Kasumi-1 (cell line): ENCODE measurements at places on chromosomes 3 and 15.

DNA sequence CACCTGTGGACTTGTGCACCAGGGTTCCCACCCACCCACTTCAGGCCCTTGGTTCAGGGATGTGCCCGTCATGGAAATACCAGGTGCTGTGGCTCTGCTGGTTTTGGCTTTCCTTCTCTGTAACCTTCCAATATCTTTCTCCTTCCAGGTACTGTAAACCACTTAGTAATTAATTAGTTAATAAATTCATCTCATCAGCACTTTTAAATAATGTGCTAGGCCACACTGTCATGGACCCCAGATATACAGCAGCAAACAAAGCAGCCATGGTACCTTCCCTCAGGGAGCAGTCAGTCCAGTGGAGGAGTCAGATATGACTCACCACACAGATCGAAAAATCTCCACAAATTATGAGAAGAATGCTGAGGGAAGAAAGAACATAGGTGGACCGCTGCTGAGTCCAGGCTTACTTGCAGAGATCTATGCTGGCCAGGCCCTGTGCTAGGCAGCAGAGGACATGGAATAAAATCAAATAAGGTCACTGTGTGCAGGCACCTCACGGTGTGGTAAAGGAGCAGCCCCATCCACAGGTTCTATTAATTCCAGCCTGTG is 6.8 kb upstream of the GATA2 start:
- DNase-seq = no peak

- DNase-seq = no peak
Measured at GRCh38 chr15:90451053-90451850, 63.2 kb downstream of the IQGAP1 start.

DNA sequence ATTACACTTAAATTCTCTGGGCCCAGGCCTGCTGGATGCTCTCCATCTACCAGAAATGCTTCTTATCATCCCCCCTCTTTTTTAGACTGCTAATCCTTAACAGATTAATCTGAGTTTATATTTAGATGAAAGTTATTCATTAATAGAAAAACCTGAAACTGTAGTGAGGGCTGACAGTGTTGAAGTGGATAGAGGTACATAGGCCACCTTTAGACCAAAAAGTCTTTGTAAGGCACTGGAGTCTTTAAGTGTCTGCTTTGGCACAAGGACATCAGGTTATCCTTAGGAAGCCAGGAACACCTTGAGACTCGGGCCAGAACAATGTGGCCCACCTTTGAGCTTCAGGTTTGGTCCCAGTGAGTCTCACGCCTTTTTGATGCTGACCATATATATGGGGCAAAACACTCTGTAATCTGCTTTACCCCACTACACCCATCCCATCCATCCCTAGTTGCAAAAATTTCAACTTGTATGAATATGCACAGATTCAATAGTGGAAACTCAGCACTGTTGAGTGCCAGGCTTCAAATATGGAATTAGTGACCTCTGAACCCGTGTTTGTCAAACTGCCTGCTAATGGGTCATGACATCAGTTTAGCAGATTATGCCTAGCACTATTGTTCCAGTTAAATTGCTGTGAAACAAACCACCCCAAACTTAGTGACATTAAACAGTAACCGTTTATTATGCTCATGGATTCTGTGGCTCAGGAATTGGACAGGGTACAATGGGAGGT is 44.0 kb downstream of the PDE8A start:
- no peak for DNase-seq

- peak; percentile 9 for DNase-seq
Measured at GRCh38 chr3:160852856-160853255, 96.8 kb downstream of the PPM1L start.

GRCh38 chr15:63677778-63678177 is 80.6 kb downstream of the FBXL22 start:
- DNase-seq = no peak

GRCh38 chr3:112974178-112974517 is 755 bp downstream of the CD200R1 start:
- no peak for DNase-seq

GRCh38 chr3:32181365-32181764 is 57.1 kb upstream of the CMTM8 start:
- no peak for DNase-seq

DNA sequence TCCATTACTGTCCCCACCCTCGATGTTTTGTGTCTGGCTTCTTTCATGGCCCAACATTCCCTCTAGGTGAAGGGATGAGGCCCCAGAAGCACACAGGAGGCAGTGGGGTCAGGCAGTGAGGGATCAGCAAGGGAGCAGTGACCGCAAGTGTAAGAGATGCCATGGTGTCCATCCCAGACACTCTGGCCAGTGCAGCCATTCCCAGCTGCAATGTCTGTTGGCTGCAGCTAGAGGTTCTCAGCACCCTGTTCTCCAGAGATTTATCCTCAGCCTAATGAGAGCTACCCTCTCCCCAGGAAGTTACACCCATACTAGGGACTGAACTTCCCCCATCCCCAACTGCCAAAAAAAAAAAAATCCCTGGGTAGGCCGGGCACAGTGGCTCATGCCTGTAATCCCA is 40.2 kb downstream of the TRANK1 start:
- peak; percentile 57 for DNase-seq

GRCh38 chr15:41828807-41829141 is 882 bp downstream of the JMJD7 start:
- DNase-seq = no peak

DNA sequence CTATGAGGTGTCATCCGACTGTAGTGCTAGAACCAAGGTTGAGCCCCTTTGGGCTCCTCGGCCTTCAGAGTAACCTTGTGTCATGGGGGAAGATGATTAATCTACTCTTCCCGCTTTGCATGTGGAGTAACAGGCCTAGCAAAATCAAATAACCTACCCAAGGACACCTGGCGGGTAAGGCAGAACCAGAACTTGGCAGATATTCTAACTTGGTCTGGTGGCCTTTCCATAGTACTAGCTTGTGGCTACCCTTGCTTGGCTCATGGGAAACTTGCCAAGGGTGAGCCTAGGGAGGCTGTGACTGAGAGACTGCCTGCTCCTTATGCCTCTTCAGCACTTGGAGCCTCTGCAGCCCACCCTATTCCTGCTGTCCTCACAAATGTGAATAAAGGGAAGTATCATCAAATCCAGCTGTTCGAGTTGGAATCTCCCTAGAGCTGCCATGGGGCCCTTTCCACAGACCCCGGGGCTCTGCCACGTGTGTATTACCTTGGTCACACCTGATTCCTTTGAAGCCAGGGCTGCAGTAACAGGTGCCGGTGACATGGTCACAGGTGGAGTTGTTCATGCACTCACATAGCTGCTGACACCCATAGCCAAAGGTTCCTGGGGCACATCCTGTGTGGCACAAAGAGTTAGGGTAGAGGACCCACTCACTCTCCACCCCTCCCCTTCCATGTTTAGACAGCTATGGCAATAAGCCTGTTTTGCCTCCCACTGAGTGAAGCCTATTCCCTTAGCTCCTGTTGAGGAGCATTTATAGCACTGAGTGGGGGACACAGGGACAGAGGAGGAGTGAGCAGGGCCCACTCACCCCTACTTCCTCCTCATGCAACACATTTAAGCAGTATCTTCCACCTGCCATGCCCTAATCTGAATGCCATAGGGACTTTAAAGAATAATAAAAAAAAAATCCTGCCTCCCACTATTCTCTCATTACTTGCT is 46.0 kb downstream of the RAB11A start:
- no peak for DNase-seq

- no peak for DNase-seq
Measured at GRCh38 chr3:194785315-194785714, 99.6 kb downstream of the FAM43A start.

DNA sequence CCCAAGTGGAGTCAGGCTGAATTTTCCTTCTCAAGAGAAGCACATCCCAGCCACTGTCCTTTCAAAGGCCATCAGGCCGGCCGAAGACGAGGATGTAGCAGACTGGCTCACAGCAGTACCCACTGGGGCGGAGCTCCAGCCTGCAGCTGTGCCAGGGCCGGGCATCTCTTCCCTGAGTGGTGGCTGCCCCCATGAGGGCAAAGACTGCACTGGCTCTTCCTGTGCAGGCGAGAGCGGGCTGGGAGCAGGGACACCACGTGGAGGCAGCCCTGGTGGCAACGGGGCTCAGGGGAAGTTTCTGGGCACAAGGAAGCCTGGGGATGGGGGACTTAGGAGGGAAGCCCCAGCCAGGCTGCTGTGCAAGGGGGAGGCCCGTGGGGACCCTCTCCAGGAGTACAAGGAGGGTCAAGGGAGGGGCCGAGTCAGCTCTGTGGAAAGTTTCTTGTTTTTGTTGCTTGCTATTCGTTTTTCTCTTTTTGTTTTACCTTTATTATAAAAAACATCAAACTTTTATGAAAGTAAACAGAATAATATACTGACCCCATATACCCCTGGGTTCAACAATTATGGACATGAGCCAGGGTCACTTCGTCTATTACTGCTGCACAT is 66.1 kb downstream of the RPN1 start:
- peak; percentile 78 for DNase-seq

DNA sequence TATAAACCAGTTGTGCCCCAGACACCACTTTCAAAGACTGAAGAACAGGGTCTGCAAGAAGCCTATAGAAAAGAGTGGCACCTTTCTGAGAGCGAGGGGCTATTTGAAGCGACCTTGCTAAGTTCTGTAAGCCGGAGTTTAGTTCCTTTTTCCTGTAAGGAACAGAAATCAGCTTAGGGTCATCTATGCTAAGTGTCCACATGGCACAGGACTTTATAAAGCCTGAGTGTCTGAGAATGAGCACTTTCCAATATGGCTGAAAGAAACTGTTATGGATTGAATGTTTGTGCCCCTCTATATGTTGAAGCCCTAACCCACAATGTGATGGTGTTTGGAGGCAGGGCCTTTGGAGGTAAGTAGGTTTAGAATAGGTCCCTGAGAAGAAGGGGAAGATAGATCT is 4.0 kb upstream of the A4GNT start:
- DNase-seq = no peak

DNA sequence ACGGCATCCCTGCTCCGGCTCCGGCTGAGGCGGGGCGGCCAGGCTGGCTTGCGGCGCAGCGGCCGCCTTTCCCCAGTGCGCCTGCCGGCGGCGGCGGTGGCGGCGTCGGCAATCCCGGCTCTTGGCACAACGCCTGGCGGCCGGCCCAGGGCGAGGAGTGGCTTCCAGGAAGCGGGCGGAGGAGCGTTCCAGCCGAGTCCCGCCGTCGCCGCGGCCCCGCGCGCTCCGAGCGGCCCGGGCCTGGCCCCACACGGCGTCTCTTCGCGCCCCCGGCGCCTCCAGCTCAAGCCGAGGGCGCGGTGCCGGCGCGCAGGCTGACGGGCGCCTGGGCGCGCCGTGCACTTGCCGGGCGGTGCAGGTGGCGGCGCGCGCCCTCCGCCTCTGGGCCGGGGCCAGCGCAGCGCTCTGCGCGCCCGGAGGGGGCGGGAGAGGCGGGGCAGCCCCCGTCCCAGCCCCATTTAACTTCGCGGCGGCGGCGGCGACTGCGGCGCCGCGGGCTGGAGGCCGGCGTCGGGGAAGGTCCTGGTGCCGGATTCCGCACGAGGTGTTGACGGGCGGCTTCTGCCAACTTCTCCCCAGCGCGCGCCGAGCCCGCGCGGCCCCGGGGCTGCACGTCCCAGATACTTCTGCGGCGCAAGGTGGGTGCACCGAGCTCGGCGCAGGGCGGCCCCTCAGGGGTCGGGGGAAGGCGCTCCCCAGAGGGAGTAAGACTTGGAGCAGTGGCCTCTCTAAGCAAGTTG is at the start of gene ADAMTSL3:
Gene ADAMTSL3 (plus strand): TSS at position 485 of the 740 bp plus-strand sequence. CDS start 1,639 bp downstream, outside the sequence.
- no peak for DNase-seq

DNA sequence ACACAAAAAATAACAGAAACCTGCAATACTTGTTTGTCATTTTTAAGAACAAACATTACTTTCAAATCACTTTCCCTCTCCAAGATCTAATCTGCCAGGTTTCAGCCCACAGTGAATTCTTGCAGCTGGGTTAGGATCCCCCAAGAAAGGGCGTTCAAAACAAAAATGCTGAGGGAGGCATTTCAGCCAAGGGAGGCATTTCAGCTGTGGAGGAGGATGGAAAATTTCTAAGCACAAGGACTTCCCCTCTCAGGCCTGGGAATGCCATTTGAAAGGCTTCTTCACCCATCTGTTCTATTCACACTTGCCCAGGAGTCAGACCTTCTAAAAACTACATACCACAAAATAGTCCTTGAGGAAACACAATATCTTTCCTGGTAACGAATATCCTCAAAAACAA is 69.1 kb downstream of the P3H2 start:
- no peak for DNase-seq

GRCh38 chr15:78422571-78423340 is 15.3 kb upstream of the IREB2 start:
- DNase-seq = peak; percentile 84

DNA sequence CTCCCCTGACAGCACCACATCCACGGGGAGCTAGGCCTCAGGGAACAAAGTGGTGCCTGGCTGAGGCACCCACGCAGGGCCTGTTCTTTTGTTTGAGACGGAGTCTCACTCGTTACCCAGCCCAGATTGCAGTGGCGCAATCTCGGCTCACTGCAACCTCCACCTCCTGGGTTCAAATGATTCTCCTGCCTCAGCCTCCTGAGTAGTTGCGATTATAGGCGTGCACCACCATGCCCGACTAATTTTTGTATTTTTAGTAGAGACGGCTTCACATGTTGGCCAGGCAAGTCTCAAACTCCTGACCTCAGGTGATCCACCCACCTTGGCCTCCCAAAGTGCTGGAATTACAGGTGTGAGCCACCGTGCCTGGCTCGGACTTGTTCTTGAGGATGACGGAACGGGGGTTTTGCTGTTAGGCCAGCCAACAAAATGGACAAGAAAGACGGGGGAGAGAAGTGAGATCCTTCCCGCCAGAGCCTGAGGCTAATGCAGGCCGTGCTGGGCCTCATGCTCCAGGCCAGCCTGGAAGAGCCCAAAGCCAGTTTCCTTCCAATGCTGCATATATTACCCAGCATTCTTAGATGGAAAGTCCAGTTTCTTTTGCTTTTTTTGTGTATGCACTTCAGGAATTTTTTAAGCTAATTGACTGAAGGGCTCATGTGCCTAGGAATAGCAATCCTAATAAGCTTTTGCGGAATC is 28.1 kb upstream of the FURIN start:
- no peak for DNase-seq

DNA sequence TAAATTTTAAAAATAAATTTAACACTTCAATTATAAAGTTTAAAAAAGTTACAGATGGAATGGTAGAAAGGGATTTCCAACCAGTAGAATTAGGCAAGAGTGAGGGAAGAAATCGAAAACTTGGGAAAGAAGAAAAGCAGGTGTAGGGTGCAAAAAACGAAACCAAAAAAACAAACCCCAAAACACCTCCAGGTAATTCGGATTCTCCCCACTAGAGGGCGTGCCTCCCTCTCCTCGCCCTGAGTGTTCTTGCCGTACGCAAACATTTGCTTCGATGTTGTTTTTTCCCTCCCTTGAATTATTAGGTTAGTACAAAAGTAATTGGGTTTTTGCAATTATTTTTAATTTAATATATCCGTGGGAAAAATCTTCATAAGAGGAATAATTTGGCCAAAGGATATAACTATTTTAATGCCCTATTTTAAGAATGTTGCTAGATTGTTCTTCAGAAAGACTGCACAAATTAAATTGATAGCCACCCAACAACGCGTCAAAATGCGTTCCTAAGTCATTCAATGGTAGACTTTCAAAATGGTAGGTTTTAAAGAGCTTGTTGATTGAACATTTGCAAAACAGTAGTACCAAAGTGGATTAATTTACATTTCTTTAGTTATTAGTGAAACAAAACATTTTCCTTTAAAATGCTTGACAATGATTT is 63.7 kb downstream of the SLC30A4 start:
- DNase-seq = peak; percentile 28
